ENCODE measurements at places on chromosomes 1 and 21.
A peak's percentile ranks its signal among the peaks of the same experiment; 100 is the strongest.

DNA sequence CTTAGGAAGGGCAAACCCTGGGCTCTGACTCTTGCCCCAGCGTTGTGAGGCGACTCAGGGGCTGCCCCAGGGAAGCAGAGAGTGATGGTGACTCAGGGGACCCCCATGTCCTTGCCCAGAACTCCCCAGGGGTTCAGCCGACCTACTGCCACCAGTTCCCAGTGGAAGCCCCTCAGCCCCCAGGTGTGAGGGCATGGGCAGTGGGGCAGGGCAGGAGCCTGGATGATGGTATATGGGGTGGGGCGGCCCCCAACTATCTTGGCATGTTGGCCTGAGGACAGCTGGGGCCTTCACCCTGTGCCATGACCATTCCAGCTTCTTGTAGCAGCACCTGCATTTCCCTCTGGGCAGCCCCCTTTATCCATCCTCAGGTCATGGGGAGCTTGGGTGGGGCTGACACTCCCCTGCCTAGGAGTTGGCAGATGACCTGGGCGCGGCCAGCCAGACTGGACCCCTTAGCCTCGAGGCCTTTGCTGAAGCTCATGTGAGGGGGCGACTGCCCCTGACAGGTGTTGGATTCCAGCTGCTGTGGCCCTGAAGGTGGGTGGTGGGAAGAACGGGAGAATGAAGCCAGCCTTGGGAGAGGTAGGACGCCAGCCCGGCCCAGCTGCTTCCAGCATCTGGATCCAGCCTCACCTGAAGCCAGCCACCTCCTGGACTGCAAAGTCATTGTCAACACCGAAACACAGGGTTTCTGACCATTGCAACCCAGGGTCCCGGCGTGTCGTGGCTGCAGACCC, 1.8 kb upstream of the FNDC10 start:
- peaks cover 6% of the 10 kb centered on the region for H3K4me1 ChIP-seq
- H3K27ac ChIP-seq, result no peak overlapping the region
- no peaks in the 10 kb centered on the region for H3K36me3 ChIP-seq
- peaks cover 6% of the 10 kb centered on the region for H3K27me3 ChIP-seq

DNA sequence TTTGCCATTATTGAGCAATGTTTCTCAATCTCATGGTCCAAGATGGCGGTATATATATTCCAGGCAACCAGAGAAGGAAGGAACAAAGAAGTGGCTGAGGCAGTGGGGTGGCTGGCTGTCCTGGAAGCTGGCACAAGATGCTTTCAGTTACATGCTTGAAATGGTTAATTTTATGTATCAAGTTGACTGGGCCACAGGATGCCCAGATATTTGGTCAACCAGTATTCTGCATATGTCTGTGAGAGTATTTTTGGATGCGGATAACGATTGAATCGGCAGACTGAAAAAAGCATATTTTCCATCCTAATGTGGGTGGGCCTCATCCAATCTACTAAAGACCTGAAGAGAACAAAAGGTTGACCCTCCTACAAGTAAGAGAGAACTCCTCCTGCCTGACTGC, 55.2 kb downstream of the MAP3K7CL start:
- H3K4me1 ChIP-seq, result peaks cover 4% of the 10 kb centered on the region
- no peaks in the 10 kb centered on the region for H3K27me3 ChIP-seq
- DNase-seq, result no peak
- H3K27ac ChIP-seq, result no peak overlapping the region
- H3K36me3 ChIP-seq, result no peaks in the 10 kb centered on the region
- no peak overlapping the region for H3K4me3 ChIP-seq

GRCh38 chr21:35204850-35205541, 155.9 kb upstream of the RUNX1 start:
- peak overlapping the region; percentile 50 for H3K4me3 ChIP-seq
- no peaks in the 10 kb centered on the region for H3K4me1 ChIP-seq

GRCh38 chr1:4794020-4794780, 139.8 kb downstream of the AJAP1 start:
- H3K4me3 ChIP-seq, result no peak overlapping the region
- no peaks in the 10 kb centered on the region for H3K4me1 ChIP-seq
- H3K27me3 ChIP-seq, result no peaks in the 10 kb centered on the region
- no peaks in the 10 kb centered on the region for H3K36me3 ChIP-seq

DNA sequence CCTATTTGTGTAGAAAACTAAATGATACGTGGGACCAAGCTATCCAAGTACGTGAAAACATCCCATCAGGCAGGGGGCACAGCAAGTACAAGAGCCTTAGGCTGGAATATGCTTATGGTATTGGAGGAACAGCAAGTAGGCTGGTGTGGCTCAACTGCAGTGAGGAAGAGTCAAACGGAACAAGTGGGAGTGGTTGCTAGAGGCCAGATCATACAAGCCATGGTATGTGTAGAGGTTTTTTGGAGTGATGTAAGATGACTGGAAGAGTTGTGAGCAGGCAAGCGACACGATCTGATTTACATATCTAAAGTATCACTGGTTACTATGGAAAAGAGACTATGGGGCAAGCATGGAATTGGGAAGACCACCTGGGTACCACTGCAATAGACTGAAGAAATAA, 27.8 kb downstream of the ELK4 start:
- no peaks in the 10 kb centered on the region for H3K4me1 ChIP-seq
- H3K4me3 ChIP-seq, result no peak overlapping the region
- no peaks in the 10 kb centered on the region for H3K27me3 ChIP-seq
- H3K27ac ChIP-seq, result no peak overlapping the region

DNA sequence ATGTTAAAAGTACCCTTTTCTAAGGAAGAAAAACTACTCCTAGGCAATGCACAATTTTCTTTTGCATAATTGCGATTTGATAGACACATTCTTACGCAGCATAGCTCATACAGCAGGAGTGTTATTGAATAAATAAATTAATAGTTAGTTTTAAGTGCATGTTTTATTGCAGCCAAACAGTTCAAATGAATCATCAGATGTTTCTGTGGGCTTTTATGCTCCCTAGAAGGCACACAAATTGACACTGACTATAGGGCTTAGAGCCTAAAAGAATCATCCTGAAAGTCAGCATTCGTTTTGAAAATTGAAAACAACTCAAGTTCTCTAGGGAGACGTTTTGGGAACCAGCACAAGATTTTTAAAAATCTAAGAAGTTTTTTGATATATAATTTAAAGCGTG, 411.9 kb downstream of the HLX start:
- no peaks in the 10 kb centered on the region for H3K27me3 ChIP-seq
- no peak overlapping the region for H3K4me3 ChIP-seq
- H3K27ac ChIP-seq, result no peak overlapping the region
- no peaks in the 10 kb centered on the region for H3K4me1 ChIP-seq
- no peaks in the 10 kb centered on the region for H3K36me3 ChIP-seq

DNA sequence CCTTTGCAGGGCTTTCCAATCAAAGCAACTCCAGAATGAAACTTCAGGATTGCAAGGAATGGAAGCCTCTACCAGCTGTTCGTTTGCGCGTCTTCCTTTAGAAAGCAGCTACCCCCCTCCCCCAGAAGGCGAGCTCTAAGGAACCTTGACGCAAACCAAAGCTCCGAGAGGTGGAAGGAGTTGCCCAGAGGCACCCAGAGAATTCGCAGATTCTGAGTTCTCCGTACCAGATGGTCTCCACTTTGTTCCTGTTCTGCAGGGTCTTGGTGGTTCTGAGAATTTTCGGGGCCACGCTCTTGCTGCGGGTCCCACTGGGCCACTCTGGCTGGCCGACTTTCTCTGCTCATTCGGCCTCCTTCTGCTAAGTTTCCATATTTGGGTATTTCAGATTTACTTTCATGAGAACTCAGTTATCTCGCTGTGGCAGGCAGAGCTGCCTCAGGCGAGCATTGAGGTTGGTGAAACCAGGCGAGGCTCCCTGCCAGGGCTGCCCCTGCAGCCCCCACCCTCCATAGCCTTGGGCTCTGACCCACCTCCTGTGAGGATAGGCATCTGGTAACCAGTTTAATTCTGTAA, 801 bp downstream of the TRAF5 start:
- no peaks in the 10 kb centered on the region for H3K27me3 ChIP-seq
- no peaks in the 10 kb centered on the region for H3K36me3 ChIP-seq
- H3K27ac ChIP-seq, result peak overlapping the region; percentile 82
- no peaks in the 10 kb centered on the region for H3K4me1 ChIP-seq

DNA sequence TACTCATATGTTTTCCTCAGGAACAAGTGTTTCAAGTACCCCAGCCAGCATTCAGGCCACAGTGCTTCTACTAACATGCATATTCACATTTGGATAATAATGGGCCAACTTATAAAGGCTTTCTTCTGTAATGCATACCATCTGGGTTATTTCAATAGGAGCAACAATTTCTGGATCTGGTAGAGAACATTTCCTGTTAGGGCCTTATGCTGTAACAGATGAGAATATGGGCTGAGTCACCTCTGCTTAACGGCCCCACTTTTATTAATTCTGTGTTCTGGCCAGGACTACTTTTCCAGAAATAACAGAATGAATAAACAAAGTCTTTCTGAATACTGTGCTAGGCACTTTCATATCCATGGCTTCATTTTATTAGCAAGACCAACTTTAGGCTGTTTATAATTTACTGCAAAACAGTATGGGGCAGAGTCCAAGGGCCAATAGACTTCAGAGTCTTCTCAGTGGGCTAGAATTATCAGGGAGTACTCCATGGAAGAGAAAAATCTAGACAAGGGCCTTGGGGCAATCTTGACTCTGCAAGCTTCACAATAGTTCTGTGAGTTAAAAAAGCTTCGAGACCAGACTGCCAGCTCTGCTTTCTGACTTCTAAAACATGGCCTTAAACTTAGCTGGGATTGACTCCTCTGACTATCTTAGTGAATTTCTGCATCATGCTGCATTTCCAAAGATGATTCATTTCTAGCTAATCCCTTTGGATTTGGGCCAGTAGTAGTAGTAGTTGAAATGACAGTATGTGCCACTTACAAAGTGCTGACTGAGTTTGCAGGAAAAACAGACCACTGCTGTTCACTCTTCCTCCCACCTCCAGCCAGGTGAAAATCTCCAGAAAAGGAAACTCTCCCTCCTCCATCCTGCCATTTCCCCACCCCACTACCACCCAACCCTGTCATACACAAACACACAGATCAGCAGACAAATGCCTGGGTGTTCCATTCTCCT, 8.2 kb upstream of the SSX2IP start:
- H3K27ac ChIP-seq, result no peak overlapping the region
- H3K36me3 ChIP-seq, result no peaks in the 10 kb centered on the region
- no peak for DNase-seq
- no peak overlapping the region for H3K4me3 ChIP-seq

GRCh38 chr21:39326607-39327307, 13.3 kb upstream of the BRWD1 start:
- no peak for DNase-seq
- H3K27me3 ChIP-seq, result no peaks in the 10 kb centered on the region
- no peak overlapping the region for H3K4me3 ChIP-seq
- H3K36me3 ChIP-seq, result no peaks in the 10 kb centered on the region
- H3K4me1 ChIP-seq, result no peaks in the 10 kb centered on the region

GRCh38 chr1:47572731-47573430, 135.0 kb downstream of the FOXD2 start:
- H3K4me3 ChIP-seq, result no peak overlapping the region
- H3K36me3 ChIP-seq, result no peaks in the 10 kb centered on the region
- no peak overlapping the region for H3K27ac ChIP-seq
- no peaks in the 10 kb centered on the region for H3K4me1 ChIP-seq
- no peak for DNase-seq

DNA sequence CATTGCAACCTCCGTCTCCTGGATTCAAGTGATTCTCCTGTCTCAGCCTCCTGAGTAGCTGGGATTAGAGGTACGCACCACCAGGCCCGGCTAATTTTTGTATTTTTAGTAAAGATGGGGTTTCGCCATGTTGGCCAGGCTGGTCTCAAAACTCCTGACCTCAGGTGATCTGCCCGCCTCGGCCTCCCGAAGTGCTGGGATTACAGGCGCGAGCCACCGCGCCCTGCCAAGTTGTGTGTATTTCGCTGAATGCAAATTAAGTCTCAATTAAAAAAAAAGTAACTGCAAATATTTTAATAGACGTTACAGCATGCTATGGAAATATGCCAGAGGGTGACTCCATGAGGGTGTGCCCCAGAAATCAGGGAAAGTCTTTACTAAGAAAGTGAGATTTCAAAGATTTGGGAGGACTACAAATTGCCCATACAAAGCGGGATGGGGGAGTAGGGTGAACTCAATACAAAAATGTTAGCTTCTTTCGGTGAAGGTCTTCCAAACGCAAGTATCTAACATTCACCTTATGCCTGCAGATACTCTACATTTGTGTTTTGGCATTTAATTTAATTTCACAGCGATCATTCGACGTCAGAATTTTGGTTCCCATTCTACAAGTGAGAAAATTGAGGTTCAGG, 85.6 kb downstream of the NKAIN1 start:
- H3K27ac ChIP-seq, result peak overlapping the region; percentile 94
- no peaks in the 10 kb centered on the region for H3K36me3 ChIP-seq
- no peaks in the 10 kb centered on the region for H3K4me1 ChIP-seq
- peak overlapping the region; percentile 78 for H3K4me3 ChIP-seq
